ENCODE measurements at places on chromosomes 7 and 10.
A peak's percentile ranks its signal among the peaks of the same experiment; 100 is the strongest.

GRCh38 chr7:11079907-11080306, 106.2 kb downstream of the PHF14 start:
- no peak for DNase-seq

- peak; percentile 88 for DNase-seq
Measured at GRCh38 chr10:79399223-79399831, 46.1 kb downstream of the ZCCHC24 start.

DNA sequence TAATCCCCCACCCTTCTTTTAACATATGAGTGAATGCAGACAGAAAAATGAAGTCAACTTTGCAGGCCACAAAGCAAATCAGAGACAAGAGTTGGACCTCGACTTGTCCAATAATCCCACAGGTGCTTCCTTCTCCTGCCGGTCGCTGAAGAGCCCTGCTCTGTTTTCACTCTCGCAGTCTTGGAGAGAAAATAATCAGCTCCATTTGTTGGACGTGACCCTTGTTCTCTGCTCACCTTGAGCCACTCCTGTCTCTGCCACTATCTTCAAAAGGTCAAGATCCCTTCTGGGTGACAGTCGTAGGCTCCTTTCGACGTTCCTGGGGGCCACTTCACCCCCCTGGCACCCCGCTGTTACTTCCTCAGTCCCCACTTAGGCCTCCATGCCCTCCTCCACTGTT, 2.8 kb upstream of the KLF6 start:
- no peak for DNase-seq

- DNase-seq: no peak
Measured at GRCh38 chr7:18179093-18179492, 151.4 kb upstream of the PRPS1L1 start.

GRCh38 chr7:111356941-111357340, 205.4 kb downstream of the IMMP2L start:
- DNase-seq: no peak

GRCh38 chr7:11175371-11175770, 201.7 kb downstream of the PHF14 start:
- no peak for DNase-seq

DNA sequence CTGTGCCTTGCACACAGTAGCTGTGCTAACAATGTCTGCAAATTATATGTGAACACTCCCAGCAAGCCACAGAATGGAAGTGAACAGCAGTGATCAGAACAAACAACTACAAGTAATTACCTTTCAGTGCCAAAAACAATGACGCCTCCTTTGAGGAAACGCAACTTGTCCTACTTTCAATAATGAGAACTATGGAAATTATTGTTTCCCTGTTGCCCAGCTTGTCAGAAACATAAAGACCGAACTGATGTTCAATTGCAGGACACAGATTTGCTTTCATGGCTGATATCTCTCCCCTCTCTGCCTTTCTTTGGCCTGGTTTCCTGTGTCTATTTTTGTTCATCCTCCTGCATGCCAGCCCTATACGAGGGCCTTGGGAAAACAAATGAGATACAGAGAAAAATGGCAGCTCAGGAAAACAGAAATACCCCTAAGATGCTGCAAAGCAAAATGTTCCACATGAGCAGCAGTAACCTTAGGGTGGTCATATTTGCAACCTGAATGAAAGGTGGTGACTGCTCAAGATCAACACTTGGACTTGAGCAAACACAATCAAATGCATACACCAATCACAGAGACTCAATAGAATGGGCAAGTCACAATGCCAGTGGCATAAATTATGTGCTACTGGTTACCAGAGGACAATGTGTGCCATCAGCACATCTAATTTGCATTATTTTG, 26.8 kb downstream of the COBL start:
- DNase-seq: no peak

- no peak for DNase-seq
Measured at GRCh38 chr7:131517218-131517923, 39.1 kb downstream of the PODXL start.

- DNase-seq: no peak
Measured at GRCh38 chr10:77784856-77785255, 141.7 kb downstream of the DLG5 start.

GRCh38 chr10:35236739-35237138, 99.6 kb upstream of the CCNY start:
- no peak for DNase-seq

GRCh38 chr10:103564776-103565520, 71.4 kb downstream of the NEURL1 start:
- DNase-seq: no peak

GRCh38 chr10:99466632-99467223, 36.3 kb upstream of the GOT1 start:
- no peak for DNase-seq

GRCh38 chr7:153930696-153931095, 121.5 kb upstream of the DPP6 start:
- no peak for DNase-seq

Measured in left lung (tissue), 14 donors.